Left ventricle myocardium superior (tissue), 1 donor: ENCODE measurements at places on chromosomes 4 and X. TPM values are rescaled to one million over a fixed set of nuclear protein-coding genes. Genes with fewer than 3 reads are reported as not detected.

The SCML2 gene
- 1.4 TPM for total RNA-seq

The LANCL3 gene
- total RNA-seq = 0.05 TPM

The ADGRL3 gene
- total RNA-seq = 5.1 TPM

The DOCK11 gene
- total RNA-seq = 3.3 TPM

The CFAP299 gene
- total RNA-seq = not detected

The ZMAT1 gene
- total RNA-seq = 4.5 TPM

The NR3C2 gene
- 22.6 TPM for total RNA-seq

The DCAF8L2 gene
- total RNA-seq = not detected

The N4BP2 gene
- total RNA-seq = 4.4 TPM

- no peak for DNase-seq
These were observed 156.0 kb downstream of the SH3KBP1 start for GRCh38 chrX:19731307-19731820.

- DNase-seq = peak; percentile 16
These were observed 128.8 kb upstream of the NKX1-1 start for GRCh38 chr4:1534876-1535526.

- DNase-seq = no peak
These were observed 138.6 kb downstream of the HS6ST2 start for GRCh38 chrX:132819711-132820264.

- no peak for DNase-seq
These were observed 138.4 kb downstream of the ANTXR2 start for GRCh38 chr4:79934660-79935059.

GRCh38 chrX:10240918-10241317 lies 84.1 kb downstream of the CLCN4 start:
- no peak for DNase-seq

- no peak for DNase-seq
These were observed 28.6 kb downstream of the CLNK start for GRCh38 chr4:10655968-10656367.

DNA sequence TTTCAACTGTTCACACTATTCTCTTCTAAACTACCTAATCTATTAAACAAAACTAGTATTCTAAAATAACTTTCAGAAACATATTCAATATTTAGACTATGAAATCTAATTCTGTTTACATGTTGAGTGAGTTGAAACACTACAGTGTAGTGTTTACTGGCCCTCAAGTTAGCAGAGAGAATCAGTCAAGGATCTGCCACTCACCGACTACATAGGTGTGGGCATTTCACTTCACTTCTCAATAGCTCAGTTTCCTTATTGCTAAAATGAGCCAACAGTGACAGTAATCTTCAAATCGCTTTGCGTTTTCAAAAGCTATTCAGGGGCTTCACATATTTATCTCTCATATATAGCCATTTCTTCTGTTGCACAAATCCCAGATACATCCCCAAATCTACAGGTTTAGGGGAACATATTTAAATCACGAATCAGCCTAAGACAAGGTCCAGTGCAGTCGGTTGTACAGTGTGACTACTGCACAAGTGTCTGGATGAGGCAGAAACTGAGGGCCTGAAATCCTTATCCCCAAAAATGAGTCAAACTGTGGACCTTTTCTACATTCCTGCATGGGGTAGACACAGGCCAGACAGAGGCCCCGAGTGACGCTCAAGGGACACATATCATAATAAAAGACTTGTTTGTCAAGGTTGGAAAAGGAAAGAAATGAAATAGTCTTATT lies 129.8 kb downstream of the PPP3CA start:
- DNase-seq = no peak

- DNase-seq = no peak
These were observed 135.6 kb downstream of the EVC2 start for GRCh38 chr4:5572751-5573150.

DNA sequence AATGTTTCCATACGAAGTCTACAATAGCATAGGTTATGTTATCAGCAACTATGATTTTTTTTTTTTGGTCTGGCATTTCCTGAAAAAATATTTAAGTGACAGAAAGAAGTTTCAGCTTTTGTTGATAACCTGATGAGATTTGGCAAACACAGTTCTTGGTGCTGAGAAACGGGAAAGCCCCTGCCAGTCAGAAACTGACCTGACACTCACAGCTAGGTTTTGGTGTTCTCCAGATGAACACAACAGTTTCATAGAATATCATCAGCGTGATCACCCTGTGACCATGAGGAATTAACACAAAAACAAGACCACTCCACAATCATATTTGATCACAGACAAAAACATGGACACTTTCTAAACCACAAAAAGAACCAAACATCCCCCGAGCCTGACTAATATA lies 152.5 kb upstream of the DCAF8L1 start:
- no peak for DNase-seq

GRCh38 chrX:41148553-41148952 lies 63.3 kb downstream of the USP9X start:
- DNase-seq = no peak

DNA sequence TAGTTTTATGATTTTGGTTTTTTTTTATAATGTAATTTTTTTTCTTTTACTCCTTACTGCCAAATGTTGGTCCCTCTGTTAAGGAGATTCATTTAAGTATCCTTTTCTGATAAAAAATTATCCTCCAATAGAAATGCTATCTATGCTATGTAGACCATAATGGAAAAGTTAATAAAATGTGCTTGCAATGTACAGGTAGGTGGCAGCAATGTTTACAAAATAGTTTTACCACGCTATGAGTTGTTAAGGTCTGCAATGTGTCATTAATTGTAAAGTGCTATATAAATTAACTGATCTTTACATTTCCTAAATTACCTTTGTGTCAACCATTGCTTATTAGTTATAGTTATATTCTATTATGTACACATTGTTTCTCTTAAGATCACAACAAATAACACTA lies 3.8 kb upstream of the CENPC start:
- DNase-seq = no peak

- DNase-seq = no peak
These were observed 26.9 kb upstream of the BEX4 start for GRCh38 chrX:103187953-103188475.

- DNase-seq = no peak
These were observed 21.0 kb downstream of the FNIP2 start for GRCh38 chr4:158789853-158790252.

DNA sequence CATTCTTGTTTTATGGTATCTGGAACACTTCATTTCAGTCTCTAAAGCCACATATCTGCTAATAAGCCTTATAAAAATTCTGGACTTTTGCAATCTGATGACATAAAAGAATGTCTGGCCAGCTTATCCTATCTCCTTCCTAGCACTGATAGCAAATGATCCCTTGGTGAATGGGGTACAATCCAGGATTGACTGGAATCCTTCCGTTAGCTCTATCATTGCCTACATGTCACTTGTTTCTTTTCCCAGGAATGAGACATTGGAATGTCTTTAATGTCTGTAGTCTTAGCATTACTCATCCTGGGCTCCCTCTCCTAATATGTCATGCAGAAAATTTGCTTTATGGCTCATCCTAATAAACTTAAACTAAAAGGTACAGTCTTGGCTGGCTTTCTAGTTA lies 14.8 kb upstream of the PABPC4L start:
- DNase-seq = no peak
